RWPE2 (cell line): ENCODE measurements at places on chromosomes 7 and 10.

GRCh38 chr7:75757860-75758259 lies 14.2 kb downstream of the CCL26 start:
- no peak overlapping the region for H3K4me3 ChIP-seq
- H3K36me3 ChIP-seq: no peaks in the 10 kb centered on the region
- DNase-seq: no peak
- no peak overlapping the region for H3K27ac ChIP-seq

DNA sequence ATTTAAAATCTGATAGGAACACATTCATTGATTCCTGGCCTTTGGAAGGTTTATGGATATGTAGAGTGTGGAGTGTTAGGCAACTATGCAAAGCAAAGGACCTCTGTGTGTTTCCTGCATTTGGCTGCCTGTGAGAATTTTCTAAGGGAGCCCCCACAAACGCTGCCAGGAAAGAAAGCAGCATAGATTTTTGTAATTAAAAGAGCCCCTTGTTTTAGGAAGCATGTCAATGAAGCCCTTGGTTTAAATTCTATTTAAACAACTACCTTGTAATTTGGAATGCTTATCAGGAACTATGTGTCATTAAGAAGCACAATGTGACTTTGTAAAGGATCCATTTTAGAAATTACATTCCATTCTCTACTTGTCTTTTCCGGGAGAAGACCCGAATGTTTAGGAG lies 742.5 kb downstream of the NXPH1 start:
- no peaks in the 10 kb centered on the region for H3K36me3 ChIP-seq
- H3K4me3 ChIP-seq: no peak overlapping the region
- DNase-seq: no peak
- H3K27ac ChIP-seq: no peak overlapping the region

DNA sequence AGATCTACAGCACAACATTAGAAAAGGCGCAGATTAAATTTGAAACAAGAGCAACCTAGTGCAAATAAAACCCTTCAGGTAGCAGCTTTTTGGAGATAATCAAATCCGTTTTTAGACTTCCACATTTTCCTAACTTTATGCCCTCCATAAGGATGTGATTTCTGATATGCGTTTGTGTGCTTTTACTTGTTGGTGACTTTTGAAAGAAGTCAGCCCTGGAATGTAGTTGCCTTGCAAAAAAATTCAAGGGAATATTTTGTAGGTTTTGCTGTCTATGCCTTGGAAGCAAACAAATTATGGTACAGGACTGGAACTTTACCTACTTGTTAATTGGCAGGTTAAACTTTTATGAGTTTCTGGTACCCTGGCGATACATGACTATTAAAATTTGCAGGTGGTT lies 86.7 kb upstream of the HDAC9 start:
- H3K36me3 ChIP-seq: no peaks in the 10 kb centered on the region
- H3K27me3 ChIP-seq: no peaks in the 10 kb centered on the region
- H3K4me1 ChIP-seq: peaks cover 4% of the 10 kb centered on the region
- H3K27ac ChIP-seq: no peak overlapping the region
- no peak overlapping the region for H3K4me3 ChIP-seq

DNA sequence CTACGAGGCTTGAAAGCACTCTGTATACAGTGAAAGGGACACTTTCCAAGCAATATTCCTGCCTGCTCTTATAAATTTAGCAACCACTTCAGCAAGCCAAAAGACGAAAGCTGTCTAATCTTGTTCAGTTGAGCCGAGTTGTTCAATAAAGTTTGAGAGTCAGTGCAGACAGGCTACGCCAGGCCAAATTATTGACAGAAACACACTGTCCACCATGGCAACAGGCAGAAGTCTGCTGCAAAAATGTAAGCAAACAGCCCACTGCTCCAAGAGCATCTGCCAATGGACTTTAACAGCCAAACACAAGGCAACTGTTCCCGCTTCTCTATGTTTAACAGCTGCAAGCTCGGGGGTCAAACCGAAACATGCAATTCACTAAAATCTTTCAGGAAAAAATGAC lies 85.7 kb downstream of the GLI3 start:
- no peaks in the 10 kb centered on the region for H3K27me3 ChIP-seq
- H3K36me3 ChIP-seq: no peaks in the 10 kb centered on the region
- no peaks in the 10 kb centered on the region for H3K4me1 ChIP-seq
- no peak overlapping the region for H3K4me3 ChIP-seq

- DNase-seq: no peak
- no peak overlapping the region for H3K27ac ChIP-seq
- H3K4me3 ChIP-seq: no peak overlapping the region
- H3K27me3 ChIP-seq: peaks cover 8% of the 10 kb centered on the region
These were observed 50.0 kb downstream of the ALOX5 start for GRCh38 chr10:45423976-45424499.

DNA sequence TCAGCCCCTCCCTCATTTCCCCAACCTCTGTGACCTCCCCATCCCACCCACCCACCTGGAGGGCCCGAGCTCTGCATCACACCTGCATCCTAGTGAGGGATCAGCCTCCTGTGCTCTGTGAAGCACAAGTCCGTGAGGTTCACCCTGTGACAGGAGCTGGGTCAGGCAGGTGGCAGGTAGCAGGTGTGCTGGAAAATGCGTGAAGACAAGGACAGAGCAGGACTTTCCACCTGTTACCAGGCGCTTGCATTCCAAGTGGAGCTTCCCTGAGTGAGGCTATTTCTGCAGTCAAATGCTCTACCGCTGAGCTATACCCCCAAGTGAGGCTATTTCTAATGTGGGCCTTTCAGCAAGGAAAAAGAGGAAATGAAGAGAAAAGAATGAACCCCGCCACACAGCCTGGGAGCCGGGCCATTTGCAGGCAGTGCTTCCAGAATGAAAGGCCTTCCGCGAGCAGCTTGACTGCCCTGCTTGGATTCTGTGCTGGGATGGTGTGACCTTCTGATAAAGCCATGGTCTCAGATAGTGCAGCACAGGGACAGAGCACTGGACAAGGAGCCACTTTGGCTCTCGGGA lies 13.3 kb upstream of the CPXM2 start:
- H3K4me1 ChIP-seq: no peaks in the 10 kb centered on the region
- H3K4me3 ChIP-seq: no peak overlapping the region
- peaks cover 11% of the 10 kb centered on the region for H3K27me3 ChIP-seq
- DNase-seq: no peak
- H3K36me3 ChIP-seq: no peaks in the 10 kb centered on the region

- H3K4me3 ChIP-seq: no peak overlapping the region
- H3K4me1 ChIP-seq: no peaks in the 10 kb centered on the region
- no peak for DNase-seq
- H3K27ac ChIP-seq: no peak overlapping the region
- no peaks in the 10 kb centered on the region for H3K36me3 ChIP-seq
These were observed 2.8 kb upstream of the CDH23 start for GRCh38 chr10:71393841-71394475.

GRCh38 chr10:17174626-17175025 lies 26.8 kb downstream of the TRDMT1 start:
- H3K27ac ChIP-seq: no peak overlapping the region
- peaks cover 13% of the 10 kb centered on the region for H3K4me1 ChIP-seq
- DNase-seq: no peak
- H3K36me3 ChIP-seq: no peaks in the 10 kb centered on the region

DNA sequence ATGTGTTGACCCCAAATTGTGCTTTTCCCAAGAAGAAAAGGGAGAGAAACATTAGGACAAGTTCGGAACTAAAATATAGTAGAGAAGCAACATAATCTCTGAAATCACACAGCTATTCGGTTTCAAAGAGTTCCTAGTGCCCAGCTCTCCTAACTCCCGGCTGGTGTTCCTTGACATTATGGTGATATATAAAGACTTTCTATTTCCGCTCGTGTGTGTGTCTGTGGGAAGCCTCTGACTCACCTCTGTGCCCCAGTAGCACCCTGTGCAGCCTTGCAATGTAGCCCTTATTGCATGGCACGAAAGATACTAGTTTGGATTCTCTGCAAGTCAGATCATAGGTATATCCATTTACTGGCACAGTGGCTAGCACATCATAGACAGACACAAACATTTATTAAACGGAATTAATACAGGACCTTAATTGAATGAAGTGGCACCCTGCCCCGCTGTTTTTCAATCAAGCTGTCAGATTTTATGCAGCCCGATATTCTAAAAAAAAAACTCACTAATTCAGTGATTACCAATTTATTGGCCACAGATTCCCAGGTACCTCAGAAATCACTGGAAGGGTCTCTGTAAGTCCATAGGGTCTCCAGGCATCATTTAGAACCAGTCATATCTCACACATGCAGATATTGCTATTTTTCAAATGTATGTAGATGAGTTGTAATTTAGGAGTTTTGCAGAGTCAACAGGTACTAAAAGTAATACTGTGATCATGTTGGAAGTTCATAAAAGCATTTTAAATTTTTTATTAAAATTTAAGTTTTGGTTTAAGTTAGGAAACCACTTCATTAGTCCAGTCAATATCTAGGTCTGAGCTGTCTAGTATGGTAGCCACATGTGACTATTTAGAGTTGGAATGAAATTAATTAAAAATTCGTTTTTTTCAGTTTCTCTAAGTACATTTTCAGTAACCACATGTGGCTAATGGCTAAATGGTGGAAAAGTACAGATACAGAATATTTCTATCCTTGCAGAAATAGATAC lies 43.3 kb downstream of the SFTPD start:
- H3K4me1 ChIP-seq: no peaks in the 10 kb centered on the region
- H3K36me3 ChIP-seq: no peaks in the 10 kb centered on the region
- H3K4me3 ChIP-seq: peak overlapping the region; percentile 32
- DNase-seq: no peak
- no peak overlapping the region for H3K27ac ChIP-seq
- H3K27me3 ChIP-seq: peaks cover 57% of the 10 kb centered on the region

- no peaks in the 10 kb centered on the region for H3K4me1 ChIP-seq
- H3K27ac ChIP-seq: no peak overlapping the region
- H3K27me3 ChIP-seq: peaks cover 19% of the 10 kb centered on the region
- no peaks in the 10 kb centered on the region for H3K36me3 ChIP-seq
- H3K4me3 ChIP-seq: no peak overlapping the region
These were observed 33.0 kb upstream of the PLXNA4 start for GRCh38 chr7:132609222-132609621.

GRCh38 chr10:128417826-128418225 lies 291.6 kb upstream of the MKI67 start:
- DNase-seq: no peak
- H3K36me3 ChIP-seq: no peaks in the 10 kb centered on the region
- no peak overlapping the region for H3K27ac ChIP-seq
- H3K27me3 ChIP-seq: no peaks in the 10 kb centered on the region
- H3K4me1 ChIP-seq: no peaks in the 10 kb centered on the region

- no peak for DNase-seq
- peaks cover 2% of the 10 kb centered on the region for H3K36me3 ChIP-seq
- peaks cover 20% of the 10 kb centered on the region for H3K4me1 ChIP-seq
- peak overlapping the region; percentile 91 for H3K4me3 ChIP-seq
These were observed 1.3 kb upstream of the ITPRIP start for GRCh38 chr10:104339469-104340110.
